ENCODE measurements at places on chromosomes 6 and 20.

DNA sequence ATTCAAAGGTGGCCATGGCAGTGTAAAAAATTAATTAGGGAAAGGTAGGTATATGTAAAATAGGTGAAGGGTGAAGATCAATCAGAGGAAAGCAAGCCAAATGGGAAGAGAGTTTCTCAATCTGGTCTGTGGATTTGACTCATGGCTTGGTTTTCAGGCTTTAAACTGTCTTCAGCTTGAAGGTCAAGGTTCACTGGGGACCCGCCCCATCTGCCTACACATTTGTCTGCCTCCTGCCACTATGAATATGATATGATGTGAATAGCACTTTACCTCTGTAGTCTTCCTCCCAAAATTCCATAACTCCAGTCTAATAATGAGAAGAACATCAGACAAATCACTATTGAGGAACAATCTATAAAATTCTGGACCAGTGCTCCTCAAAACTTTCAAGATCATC, 32.3 kb upstream of the THEMIS start:
- peaks cover 39% of the 10 kb centered on the region for H3K36me3 ChIP-seq
- H3K27ac ChIP-seq: peak overlapping the region; percentile 77
- H3K4me1 ChIP-seq: peaks cover 38% of the 10 kb centered on the region
- no peaks in the 10 kb centered on the region for H3K27me3 ChIP-seq

DNA sequence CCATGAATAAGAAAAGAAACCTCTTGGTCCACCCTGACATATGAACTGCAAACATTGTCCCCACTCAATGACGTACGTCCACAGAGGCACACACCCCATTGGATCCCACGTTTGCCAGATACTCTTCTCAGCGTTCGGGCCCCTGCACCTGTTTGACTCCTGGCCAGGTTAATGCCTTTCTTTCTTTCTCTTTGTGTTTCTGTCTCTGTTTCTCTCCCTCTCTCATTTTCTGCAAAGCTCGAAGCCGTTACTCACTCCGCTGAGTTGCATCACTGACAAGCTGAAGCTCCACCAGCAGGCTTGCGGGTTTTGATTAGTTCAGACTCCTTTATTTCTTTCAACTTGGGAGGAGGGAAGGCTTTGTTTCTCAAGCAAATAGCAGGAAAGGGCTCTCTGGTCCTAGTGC, 135.5 kb upstream of the SUPT3H start:
- no peak overlapping the region for H3K4me3 ChIP-seq
- H3K4me1 ChIP-seq: no peaks in the 10 kb centered on the region
- H3K27me3 ChIP-seq: no peaks in the 10 kb centered on the region

- H3K27me3 ChIP-seq: no peaks in the 10 kb centered on the region
- DNase-seq: no peak
- H3K27ac ChIP-seq: no peak overlapping the region
- no peaks in the 10 kb centered on the region for H3K36me3 ChIP-seq
These were observed 403.2 kb downstream of the SAMD5 start for GRCh38 chr6:147911686-147912085.

DNA sequence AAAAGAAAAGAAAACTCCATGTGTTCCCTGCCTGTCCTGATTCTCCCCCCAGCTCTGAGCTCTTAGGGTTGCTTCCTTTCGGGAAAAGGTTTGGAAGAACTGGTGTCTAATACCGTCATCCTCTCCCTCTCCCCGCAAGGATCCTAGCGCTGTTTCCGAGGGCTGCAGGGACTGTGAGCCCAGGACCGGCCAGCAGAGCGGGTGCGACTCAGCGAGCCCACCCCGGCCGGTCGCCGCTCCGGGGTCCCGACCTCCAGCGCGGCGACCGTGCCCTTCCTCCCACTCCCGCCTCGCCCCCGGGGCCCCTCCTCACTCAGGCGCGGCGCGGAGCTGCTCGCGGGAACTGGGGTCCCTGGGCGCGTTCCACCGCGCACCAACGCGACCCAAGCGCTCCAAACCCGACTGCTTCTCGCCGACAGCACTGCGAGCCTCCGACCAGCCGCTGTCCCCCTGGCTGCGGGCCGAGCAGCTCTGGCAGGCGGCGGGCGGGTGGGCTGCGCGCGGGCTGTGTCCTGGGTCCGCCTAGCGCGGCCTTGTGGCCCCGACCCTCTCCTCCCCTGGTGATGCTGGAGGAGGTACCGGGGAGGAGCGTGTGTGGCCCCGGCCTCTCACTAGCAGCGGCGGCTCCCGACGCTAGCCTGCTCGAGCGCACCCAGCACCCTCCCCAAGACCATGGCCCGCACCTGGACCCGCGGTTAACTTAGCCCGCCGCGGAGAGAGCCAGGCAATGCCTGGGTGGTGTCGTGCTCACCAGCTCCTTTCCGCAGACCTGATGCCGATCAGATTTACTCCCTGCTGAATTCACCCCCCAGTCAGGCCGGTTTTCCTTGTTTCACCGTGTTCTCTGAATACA, at the start of gene PLA2G7:
TSS of gene PLA2G7 (minus strand) at position 509 of the 853 bp plus-strand sequence. CDS start 12,484 bp downstream, outside the sequence.
- no peak within 1 kb of the TSS for H3K27ac ChIP-seq
- no peaks in the 10 kb centered on the region for H3K4me1 ChIP-seq
- H3K36me3 ChIP-seq: no peaks in the 10 kb centered on the region
- peak within 1 kb of the TSS; percentile 52 for H3K4me3 ChIP-seq
- peaks cover 48% of the 10 kb centered on the region for H3K27me3 ChIP-seq

DNA sequence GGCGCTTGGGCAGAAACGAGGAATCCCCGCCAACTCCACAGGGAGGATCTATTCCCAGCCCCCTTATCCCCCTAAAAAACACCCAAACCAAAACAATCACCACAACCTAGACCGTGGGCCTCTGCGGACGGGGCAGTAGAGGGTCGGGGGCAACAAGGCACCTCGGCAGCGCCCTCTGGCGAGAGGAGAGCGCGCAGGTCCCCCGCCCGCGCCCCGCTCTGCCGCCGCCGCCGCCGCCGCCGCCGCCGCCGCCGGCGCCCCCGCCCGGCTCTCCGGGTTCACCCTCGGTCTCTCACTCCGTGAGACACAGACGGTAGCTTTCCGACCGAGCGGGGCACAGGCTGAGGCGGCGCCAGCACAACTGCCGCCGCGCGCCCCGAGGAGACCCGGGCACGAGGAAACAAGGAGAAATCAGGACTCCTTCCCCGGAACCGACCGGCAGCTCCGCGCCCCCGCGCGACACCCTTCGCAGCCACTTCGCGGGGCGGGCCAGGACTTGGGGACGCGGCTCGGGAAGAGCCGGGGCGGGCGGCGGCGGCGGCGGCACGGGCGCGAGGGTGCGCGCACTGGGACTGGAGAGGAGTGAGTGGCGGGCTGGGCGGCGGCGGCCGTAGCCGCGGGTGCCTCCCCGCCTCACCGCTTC, at the start of gene SLC35F1:
TSS of gene SLC35F1 (plus strand) at position 307 of the 643 bp plus-strand sequence.
- H3K36me3 ChIP-seq: no peaks in the 10 kb centered on the region
- no peaks in the 10 kb centered on the region for H3K4me1 ChIP-seq
- DNase-seq: peak; percentile 61
